ENCODE measurements at places on chromosomes 7 and 10. TPM values are rescaled to one million over a fixed set of nuclear protein-coding genes. Genes with fewer than 3 reads are reported as not detected.

The SAP25 gene
- 0.29 TPM for total RNA-seq

The SNCG gene
- 42.3 TPM for total RNA-seq

- DNase-seq = no peak
These were observed 315.7 kb downstream of the NRG3 start for GRCh38 chr10:82190432-82191260.

GRCh38 chr7:14521183-14521582 lies 381.4 kb downstream of the DGKB start:
- DNase-seq = no peak

GRCh38 chr7:129780257-129780973 lies 168.9 kb downstream of the NRF1 start:
- DNase-seq = no peak

GRCh38 chr7:100818366-100818765 lies 9.0 kb downstream of the EPHB4 start:
- no peak for DNase-seq

GRCh38 chr7:12117170-12117569 lies 93.9 kb upstream of the TMEM106B start:
- DNase-seq = no peak

All from glomerular endothelial cell (primary cell).